Activated CD4-positive, alpha-beta T cell treated with anti-CD3 and anti-CD28 coated beads, Interleukin-2, amount 10 ng/mL, durations not matched to agents 7 days and 5 days (primary cell): ENCODE measurements at places on chromosomes 1 and 21.

GRCh38 chr1:16208270-16208987, 4.0 kb downstream of the ARHGEF19 start:
- DNase-seq: no peak

GRCh38 chr1:42935313-42935895, 23.3 kb downstream of the SLC2A1 start:
- DNase-seq: no peak

GRCh38 chr1:23923592-23924499, 10.7 kb upstream of the CNR2 start:
- no peak for DNase-seq

DNA sequence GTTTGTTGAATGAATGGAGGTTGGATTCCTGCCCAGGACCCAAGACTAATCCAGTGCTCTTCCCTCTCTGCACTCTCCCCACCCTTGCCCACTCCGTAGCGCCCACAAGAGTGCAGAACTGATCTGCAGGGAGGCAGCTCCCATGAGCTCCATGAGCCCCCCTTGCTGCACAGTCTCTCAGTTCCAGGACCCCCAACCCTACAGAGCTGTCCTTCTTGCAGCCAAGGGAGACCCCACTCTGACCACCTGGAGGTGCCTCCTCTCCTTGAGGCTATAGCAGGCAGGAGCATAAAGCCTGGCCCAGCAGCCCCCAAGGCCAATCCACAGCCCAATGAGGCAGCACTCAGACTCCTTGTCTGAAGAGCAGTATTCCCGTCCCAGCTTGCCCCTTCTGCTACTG, 209.2 kb upstream of the ZC3H12A start:
- DNase-seq: no peak

GRCh38 chr1:147072482-147073432, 99.5 kb downstream of the PRKAB2 start:
- DNase-seq: no peak
